Right renal pelvis (tissue), 4 donors: ENCODE measurements at places on chromosomes 11 and 22.

DNA sequence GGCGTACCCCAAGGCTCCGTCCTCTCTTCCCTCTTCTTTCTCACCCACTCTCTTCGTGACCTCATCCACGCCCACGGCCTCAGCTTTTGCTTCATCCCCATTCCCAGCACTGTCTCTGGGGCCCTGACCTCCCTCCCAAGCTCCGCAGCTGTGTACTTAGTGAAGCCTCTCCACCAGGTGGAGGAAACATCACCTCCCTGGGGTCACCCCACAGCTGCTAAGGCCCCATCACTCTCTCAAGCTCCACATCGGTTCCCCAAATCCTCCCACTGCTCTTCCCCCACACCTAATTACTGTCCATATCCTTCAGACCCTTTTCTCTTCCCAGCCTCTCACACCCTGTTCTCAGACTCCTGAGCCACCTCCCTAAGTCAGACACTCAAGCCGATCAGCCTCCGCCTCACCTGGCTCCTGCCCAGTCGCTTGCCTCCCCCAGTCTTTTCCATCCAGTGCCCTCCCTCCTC, 7.9 kb upstream of the SYT7 start:
- DNase-seq, result no peak

DNA sequence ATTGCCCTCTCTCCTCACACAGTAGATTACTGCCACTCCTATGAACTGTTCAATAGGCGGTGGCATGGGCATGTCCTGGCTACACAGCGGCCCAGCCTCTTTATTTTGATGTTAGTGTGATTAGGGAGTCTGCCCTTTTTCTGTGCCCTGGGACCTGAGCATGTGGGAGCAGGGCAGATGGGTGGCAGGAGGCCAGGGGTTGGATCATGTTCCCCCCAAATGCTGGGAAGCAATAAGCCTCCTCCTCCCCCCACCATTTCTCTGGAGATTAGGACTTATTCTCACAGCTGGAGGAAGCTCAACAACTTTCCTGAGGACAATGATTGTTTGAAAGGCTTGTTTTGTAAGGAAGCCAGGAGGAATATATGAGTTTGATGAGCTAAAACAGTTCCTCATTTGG, 848 bp downstream of the HEPN1 start:
- DNase-seq, result no peak

GRCh38 chr11:125292100-125292499, 127.5 kb downstream of the PKNOX2 start:
- DNase-seq, result no peak

DNA sequence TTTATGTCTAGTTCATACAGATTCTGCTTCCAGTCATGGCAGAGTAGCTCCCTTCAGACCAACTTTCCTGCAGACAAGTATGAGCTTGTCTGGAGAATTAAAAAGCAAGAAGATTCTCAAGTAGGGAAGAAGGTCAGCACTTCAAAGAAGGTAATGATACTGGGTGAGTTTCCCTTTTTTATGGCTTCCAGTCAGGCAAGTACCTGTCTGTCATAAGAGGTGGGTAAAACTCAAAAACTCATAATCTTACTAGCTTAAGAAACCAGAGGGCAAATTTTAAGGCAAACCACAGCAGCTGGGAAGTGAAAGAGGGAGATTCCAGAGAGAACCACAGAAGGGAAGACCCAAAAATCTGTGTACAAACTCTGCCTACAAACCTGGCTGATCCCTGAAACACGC, 54.2 kb downstream of the DENND5A start:
- no peak for DNase-seq

DNA sequence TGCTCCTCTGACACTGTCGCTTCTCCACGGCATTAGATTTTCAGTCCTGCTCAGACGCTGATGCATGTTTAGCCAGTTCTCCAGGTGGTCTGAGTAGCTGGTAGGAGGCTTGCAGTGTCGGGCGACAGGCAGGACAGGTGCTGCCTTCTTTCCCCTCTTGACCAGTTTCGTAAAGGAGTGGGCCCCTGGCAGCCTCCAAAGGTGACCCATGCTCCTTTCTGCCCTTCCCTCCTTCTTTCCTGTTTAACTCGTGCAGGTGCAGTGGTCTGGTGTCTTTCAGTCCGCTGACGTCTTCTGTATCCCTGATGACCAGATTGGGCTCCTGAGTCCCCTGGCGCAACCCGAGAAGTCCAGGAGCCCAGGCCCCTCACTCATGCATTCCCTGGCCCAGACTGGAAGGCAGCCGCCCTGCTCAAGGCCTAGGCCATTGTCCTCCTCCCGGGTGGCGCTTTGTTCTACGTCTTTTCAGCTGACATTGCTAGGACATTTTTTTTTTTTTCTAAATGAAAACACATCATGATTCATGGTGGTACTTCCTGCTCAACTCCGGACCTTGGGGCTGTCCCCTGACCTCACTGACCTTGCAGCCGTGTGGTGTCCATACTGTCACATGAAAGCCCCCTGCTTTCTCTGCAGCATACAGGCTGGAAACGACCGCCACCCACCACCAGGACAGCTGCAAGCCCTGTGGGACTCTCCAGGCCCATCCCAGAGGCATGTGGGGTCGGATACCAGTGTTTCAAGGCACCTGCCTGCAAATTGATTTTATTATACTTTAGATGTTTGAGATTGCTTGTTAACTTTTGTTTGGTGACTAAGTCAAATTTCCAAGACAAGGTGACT, 25.5 kb upstream of the TXNRD2 start:
- no peak for DNase-seq

DNA sequence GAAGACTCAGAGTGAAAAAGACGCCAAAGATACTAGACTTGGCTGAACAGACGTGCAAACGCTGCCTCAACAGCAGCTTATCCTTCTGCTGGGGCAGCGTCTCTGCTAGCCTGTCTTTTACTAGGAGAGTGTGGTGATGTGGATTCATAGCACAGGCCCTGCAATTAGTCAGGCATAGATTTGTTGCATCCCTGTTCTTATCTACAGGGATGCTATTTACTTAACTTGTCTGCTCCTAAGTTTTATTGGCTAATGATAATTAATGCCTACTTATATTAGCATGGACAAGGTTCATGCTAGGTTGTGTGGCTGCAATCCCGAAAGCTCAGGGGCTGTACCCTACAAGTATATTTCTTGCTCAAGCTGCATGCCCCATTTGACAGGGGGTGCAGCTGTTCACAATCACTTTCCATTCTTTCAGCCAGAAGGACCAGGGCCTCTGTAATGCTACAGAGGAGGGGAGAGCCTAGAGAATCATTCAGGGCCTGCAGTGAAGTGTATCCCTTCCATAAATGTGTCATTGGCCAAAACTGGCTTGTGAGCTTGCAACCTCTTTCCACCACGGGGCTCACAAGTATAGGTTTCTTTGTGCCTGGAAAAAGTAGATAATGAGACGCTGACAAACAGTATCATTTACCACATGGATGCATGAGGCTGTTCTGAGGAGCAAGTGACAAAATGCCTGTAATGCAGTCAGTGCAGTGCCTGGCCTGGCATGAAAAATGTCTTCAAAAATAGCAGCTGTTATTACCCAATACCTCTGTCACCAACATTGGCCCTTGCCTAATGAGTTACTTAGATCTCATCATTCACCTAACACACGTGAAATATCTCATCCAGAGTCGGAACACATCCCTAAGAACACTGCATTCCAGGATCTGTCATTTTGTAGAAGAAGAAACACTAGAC, 685.8 kb upstream of the API5 start:
- DNase-seq, result no peak

DNA sequence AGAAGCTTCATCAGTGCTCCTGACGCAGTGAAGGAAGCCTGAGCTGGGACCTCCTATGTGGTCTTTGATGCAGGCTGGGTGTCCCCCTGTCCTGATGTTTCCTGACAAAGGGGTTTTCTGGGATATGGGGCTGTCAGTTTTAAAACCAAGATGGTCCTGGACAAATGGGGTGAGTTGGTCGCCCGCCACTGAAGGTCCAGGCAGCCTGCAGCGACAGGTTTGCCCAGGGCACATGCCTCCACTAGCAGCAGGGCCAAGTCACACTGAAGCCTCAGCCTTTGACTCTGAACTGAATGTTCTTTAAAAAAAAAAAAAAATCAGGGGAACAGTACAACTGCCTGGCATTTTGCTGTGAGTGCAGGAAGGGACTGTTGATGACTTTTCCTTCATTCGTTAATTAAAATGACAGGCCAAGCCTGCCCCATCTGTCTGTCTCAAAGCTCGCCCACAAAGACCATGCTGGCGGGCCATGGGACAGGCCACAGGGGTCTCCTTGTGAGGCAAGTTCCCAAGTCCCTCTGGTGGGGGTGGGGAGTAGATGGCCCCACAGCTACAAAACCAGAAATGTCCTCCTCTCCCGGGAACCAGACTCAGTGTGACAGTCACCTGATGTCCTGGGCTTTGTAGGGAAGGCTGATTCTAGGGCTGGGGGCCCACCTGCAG, 274.8 kb downstream of the CTTN start:
- DNase-seq, result no peak

- peak; percentile 82 for DNase-seq
Observed at GRCh38 chr11:3160252-3161031, 4.7 kb downstream of the OSBPL5 start.
